ENCODE measurements at places on chromosomes 6 and 20. TPM values are rescaled to one million over a fixed set of nuclear protein-coding genes. Genes with fewer than 3 reads are reported as not detected.

GRCh38 chr6:53766930-53767329 lies 27.9 kb upstream of the LRRC1 start:
- no peaks in the 10 kb centered on the region for H3K36me3 ChIP-seq
- H3K27ac ChIP-seq: no peak overlapping the region
- DNase-seq: no peak
- H3K27me3 ChIP-seq: no peaks in the 10 kb centered on the region

DNA sequence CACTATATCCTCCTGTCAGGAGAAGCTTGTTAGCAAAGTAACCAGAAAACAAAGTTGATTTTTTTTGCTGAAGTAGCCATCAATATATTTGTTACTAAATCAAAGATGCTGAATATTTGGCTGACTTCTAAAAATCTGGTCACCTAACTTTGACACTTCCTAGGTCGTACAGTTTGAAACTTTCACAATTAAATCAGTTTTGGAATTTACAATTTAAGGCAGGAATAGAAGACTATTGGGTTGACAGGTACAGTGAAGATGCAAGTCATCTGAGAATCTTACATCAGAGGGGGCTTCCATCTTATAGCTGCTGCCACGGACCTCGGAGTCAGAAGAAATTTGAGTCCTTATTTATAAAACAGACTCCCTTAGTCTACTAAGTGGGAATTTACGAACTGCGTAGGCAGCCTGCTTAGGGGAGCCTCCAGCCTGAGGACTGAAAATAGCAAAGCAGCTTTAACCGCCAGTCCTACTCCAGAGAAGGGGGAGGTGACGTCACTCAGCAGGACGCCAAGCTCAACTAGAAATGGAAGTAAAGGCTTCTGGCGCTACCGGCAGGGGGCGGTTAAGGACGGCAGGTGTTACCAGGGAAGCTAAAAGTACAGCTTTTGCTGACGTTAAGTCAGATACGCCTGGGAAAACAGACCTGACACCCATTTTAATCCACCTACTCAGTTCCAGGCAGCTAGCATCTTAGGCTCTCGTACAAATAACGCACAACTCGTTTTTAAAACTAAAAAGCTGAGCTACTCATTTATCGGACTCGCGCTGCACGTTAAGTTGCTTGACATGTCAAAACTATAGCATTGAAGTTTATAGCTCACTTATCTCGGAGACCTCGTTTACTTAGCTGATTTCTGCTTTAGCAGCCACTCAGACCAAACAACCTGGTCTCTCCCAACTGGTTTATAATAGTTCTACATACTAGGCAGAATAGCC lies 61.1 kb upstream of the HFE start:
- peak overlapping the region; percentile 88 for H3K27ac ChIP-seq
- H3K36me3 ChIP-seq: no peaks in the 10 kb centered on the region
- H3K27me3 ChIP-seq: no peaks in the 10 kb centered on the region
- H3K4me3 ChIP-seq: peak overlapping the region; percentile 98
- H3K4me1 ChIP-seq: peaks cover 32% of the 10 kb centered on the region

- H3K27me3 ChIP-seq: peaks cover 6% of the 10 kb centered on the region
- no peak overlapping the region for H3K4me3 ChIP-seq
- H3K27ac ChIP-seq: no peak overlapping the region
- no peak for DNase-seq
- H3K36me3 ChIP-seq: no peaks in the 10 kb centered on the region
These were observed 49.4 kb downstream of the ERMARD start for GRCh38 chr6:169800668-169801395.

DNA sequence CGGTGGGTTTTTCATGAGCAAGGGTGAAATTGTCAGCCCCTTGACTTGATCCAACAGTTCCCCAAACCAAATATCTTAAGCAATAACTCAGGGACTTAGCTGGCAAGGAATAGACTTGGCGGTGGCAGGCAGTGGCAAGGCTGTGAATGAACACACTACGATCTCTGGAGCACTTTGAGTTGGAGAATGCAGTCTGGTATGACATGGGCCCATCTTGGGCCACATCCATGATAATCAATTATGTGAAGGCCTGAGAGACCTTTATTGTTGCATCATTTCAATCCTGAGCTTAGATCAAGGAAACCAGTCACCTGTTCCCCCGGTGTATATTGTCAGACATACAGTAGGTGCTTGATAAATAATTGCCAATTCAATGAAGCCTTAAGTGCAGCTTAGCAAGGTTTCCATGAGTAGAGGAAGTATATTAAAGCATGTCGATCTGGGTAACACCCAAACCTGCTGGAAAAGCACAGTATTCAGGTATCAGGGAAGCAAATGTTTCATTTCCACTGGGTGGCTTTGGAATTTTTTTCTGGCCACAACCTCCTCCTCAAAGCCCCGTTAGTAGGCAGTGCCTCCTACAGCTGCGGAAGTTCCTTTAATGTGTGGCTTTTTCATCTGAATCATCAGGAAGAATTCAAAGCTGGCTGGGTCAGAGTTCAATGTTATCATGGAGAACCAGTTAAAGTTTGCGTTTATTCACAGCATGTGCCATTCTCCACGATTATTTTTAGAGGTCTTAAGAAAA lies 10.2 kb downstream of the CASS4 start:
- no peaks in the 10 kb centered on the region for H3K4me1 ChIP-seq
- H3K27me3 ChIP-seq: peaks cover 13% of the 10 kb centered on the region
- no peak overlapping the region for H3K4me3 ChIP-seq
- H3K27ac ChIP-seq: no peak overlapping the region
- DNase-seq: no peak

GRCh38 chr6:157188213-157188612 lies 135.1 kb downstream of the TMEM242 start:
- peaks cover 91% of the 10 kb centered on the region for H3K36me3 ChIP-seq
- no peak overlapping the region for H3K27ac ChIP-seq
- no peak overlapping the region for H3K4me3 ChIP-seq
- DNase-seq: no peak
- no peaks in the 10 kb centered on the region for H3K4me1 ChIP-seq

The MYL9 gene
- 3.8 TPM for total RNA-seq
